ENCODE measurements at places on chromosomes 5 and 9.

GRCh38 chr9:92602413-92602812, 66.6 kb upstream of the ECM2 start:
- no peak for DNase-seq

DNA sequence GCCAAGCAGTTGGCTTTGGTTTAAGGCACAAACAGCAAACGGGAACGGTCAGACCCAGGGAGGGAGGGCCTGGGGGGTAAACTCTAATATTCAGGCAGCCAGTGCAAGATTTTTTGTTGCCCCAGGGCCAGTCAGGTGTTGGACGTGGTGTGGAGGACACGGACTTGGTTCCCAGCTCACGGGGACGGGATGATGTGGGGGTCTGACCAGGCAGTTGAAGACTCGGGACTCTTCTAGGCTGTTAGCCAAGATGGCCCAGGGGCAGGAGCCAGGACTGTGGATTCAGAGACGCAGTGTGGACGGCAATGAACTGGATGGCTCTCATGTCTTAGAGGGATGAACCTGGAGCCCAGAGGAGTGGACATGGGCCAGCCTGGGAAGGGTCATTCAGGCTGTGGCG, 169.2 kb downstream of the C9orf50 start:
- DNase-seq = no peak

GRCh38 chr9:114856942-114857315, 51.1 kb upstream of the TNFSF15 start:
- no peak for DNase-seq

GRCh38 chr9:72305707-72306106, 59.3 kb downstream of the ZFAND5 start:
- DNase-seq = peak; percentile 66

DNA sequence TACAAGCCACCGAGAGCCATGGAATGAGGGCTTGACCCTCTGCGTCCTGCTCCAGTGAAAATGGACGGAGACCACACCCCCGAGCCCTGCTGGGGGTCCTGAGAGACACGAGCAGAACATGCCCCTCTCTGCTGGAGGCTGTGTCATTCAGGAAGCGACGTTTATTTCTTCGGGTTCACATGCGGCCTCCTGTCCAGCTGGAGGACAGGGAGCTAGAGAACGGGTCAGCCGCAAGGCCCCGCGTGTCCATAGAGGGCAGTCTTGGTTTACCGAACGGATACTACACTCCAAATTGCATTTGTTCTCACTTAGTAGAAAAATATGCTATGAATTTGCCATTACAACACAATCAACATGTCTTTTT, 36.1 kb downstream of the MRPL36 start:
- peak; percentile 64 for DNase-seq

DNA sequence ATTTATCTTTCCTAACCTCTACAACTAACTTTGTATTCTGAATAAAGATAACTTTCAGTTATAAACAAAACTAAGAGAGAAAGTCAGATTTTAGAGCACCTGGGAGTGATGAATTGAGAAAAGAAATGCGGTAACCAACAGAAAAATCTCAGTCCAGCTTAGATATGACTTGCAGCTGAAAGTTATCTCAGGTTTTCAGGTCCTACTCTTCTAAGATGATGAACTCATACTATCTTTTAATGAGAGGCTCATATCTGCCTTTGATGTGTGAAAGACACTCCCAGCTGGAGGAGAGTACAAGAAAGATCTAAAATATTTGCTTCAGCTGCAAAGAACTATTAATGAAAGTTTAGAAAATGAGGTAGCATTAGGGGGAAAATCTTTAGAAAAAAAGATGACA, 190.5 kb downstream of the DENND1A start:
- DNase-seq = no peak

DNA sequence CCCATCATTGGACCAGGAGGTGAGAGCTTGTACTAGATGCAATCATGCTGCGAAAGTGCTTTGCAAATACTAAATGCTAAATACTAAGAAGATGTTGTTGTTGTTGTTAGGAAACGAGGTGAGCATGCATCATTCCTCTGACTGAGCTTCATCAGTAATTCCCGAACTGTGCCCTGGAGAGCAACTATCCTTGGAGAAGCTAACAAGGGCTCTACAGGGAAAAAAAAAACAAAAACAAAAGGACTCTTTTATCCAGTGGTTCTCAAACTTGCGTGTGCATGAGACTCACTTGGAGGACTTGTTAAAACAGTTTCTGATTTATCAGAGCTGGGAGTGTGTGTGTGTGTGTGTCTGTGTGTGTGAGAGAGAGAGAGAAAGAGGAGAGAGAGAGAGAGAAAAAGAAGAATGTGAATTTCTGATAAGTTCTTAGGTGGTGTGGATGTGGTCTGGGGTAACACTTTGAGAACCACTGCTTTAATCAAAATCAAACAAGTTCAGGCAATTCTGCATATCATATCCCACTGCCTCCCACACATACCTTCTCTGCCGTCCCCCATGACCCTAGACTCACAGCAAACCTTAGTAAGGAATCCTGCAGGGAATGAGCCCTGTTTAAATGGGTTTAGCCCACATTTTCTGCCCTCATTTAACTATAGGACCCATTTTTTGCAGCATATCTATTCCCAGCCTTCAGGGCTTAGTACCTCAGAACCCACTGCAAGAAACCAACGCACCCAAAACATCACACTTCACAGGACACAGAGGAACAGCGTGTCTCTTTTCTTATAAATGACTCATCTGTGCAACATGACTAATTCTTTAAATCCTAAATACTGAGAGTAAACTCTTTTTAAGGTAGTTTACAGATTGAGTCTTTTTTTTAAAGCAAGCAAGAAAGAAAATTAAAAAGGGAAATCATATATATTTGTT, 48.9 kb downstream of the PDE6A start:
- DNase-seq = no peak

DNA sequence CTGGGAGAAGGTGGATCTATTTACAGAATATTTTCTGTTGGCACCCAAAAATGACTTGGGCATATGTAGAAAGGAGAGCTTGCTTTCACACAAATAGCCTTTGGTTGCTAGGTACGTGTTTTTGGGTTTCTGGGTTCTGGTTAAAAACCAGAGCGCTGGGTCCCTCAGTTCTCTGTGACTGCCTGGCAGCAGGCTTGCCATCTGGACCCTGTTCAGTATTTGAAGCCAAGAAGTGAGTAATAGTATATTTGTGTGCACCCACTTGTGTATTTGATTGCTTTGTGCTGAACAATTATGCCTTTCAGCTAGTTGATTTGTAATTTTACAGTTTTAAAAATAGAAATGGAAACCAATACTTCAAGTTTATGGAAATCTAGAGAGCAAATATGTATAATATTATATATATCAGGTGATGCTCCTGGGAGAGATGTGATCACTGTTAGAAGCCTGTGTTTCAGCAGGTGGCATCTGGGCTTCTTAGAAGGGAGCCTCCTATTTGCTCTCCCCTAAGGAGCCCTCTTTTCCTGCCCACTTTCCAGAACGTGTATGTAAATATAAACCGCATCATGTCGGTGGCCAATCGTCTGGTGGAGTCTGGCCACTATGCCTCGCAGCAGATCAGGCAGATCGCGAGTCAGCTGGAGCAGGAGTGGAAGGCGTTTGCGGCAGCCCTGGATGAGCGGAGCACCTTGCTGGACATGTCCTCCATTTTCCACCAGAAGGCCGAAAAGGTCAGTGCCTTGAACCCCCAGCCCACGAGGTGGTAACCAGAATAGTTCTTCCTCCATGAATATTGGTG, 153.6 kb downstream of the TRIO start:
- no peak for DNase-seq

GRCh38 chr9:91179237-91180138, 182.2 kb downstream of the AUH start:
- no peak for DNase-seq

- no peak for DNase-seq
Observed at GRCh38 chr5:75262271-75262670, 25.6 kb upstream of the ANKRD31 start.

DNA sequence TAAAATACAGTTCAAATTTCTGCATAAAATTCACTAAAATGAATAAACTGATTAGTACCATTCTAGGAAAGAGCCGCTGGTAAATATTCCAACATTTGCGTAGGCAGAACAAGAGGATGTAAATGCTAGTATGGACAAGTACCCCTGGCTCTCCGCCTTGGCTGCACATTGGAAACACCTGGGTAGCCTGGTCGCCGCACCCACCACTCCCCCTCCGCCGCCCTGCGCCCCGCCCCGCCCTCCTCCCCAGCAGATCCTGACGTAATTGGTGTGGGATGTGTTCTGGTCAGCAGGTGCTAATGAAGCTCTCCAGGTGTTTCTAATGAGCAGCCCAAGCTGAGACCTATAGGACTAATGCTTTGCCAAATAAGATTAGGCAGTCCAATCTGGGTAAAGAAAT, 225.7 kb downstream of the FRMD3 start:
- no peak for DNase-seq

GRCh38 chr5:167565189-167565954, 726.1 kb upstream of the WWC1 start:
- no peak for DNase-seq

DNA sequence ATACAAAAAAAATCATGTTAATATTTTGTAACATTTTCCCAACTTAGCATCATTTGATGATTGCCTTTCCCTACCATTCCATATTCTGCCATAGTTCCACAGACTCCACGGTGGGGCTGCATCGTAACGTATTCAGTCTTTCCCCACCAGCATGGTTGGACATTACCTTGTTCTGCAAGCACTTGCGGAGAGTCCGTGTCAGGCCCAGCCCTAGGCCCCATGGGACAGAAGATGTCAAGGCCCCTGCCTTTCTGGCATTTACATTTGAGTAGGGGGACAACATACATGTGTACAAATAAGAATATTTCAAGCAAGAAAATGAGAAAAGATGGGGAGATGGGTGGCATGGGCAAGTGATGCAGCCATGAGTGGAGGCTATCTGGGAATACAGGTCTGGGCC, 8.2 kb upstream of the PHF2 start:
- no peak for DNase-seq

DNA sequence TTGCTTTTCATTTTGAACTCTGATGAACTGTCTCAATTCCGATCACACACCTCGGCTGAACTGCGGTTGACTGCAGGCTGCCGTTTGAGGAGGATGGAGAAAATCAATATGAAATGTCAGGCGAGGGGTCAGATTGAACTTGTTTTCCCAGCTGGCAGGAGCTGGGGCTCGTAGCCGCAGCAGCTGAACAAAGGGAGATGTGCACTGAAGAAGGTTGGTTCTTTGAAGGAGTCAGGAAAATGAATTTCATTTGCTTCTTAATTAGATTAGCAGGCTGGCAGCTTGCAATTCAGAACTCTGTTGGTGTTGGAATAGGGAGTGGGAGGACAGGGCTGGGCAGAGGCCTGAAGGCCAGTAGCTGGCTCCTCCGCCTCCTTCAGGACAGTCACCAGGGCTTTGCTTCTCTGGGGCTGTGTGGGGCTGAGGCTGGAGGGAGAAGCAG, 117.4 kb upstream of the GPR151 start:
- DNase-seq = no peak

DNA sequence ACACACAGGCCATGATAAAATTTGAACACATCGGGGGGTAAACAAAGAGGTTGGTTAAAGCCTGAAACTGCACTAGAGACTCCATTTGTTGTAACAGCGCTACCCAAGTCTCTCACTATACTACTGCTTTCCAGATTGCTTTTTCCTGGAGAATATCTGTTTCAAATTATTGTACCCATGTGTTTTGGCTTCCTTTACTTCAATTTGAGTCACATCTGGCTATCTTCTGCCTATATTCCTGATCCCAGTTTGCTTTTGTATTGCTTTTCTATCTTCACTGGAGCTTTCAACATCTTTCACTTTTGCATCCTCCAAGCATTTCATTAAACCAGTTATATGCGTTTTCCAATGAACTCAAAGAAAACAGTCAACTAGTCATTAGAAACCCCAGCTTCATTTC, 404.7 kb downstream of the MLLT3 start:
- DNase-seq = no peak

GRCh38 chr5:87195616-87196015, 72.1 kb upstream of the RASA1 start:
- DNase-seq = peak; percentile 12

DNA sequence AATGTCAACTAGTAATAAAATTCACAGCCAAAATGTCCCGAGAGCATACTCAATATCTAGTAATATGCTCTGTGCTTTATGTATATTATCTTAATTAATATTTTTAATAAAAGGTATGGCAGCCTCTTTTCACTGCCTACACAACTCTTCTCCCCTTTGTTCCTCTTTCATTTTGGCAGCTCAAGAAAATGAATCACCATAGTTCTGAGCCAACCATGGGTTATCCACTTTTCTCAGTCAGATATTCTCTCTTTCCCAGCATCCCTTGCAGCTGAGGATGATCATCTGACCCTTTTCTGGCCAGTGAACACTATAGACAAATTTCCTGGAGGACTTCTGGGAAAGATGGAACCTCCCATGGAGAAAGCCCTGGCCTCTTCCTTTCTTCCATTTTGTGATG, 8.2 kb upstream of the DOCK8 start:
- no peak for DNase-seq

DNA sequence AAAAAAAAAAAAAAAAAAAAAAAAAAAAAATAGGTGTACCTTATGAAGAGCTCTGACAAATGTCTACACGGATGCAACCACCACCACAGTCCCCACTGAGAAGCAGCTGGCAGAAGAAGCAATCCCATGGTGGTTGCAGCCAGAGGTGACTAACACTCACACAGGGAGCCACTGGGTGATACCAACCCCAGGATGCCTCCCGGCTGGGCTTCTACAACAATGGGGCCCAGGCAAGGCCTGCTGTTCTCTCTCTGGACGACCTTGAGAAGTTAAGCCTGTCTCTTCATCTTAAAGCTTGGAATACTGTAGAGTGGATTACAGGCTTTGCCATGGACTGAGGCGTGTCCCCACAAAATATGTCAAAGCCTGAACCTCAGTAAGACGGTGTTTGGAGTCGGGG, 104.1 kb downstream of the ROR2 start:
- DNase-seq = no peak

DNA sequence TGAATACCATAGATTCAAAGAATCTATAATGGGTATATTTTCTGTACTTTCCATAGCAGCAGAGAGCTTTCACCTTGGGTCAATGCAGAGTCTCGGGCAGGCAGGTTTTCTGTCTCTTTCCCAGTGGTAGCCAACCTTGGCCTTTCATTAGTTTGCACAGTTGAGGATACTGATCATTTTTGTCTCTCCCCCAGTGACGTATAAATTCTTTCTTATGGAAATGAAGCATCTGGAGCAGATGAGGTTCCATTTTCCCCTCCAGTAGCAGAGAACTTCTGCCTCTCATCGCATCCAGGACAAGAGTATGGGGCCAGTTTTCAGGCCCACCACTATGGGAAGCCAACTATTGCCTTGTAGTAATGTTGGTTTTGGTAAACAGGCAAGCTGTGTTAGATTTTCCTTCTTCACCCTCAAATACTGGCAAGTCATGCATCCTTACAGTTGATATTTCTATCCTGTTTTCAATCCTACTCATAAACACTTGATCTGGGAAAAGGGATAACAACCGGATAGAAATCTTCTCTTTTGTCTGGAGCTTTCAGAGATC, 845.2 kb upstream of the CDH18 start:
- no peak for DNase-seq

All from suppressor macrophage (primary cell).